ENCODE measurements at places on chromosomes 1 and 21.
A peak's percentile ranks its signal among the peaks of the same experiment; 100 is the strongest.

GRCh38 chr21:44263221-44263760 is 1.6 kb upstream of the DNMT3L start:
- DNase-seq, result no peak

DNA sequence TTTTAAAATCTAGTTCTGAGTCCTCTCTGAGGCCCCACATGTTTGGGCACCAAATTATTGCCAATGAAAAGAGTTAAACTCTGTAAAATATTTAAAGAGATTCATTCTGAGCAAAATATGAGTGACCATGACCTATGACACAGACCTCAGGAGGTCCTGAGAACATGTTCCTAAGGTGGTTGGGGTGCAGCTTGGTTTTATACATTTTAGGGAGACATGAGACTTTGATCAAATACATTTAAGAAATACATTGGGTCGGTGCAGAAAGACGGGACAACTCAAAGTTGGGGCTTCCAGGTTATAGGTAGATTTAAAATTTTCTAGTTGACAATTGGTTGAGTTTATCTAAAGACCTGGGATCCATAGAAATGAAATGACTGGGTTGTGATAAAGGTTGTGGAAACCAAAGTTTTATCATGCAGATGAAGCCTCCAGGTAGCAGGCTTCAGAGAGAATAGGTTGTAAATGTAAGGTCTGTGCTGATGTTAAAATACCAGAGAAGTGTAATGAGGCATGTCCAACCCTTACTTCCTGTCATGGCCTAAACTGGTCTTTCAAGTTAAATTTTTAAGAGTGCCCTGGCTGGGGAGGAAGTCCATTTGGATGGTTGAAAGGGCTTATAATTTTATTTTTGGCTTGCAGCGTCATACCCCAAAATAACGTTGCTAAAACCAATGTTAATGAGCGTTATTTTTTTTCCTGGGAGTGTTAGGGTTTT is 274.9 kb downstream of the NUF2 start:
- no peak for DNase-seq

DNA sequence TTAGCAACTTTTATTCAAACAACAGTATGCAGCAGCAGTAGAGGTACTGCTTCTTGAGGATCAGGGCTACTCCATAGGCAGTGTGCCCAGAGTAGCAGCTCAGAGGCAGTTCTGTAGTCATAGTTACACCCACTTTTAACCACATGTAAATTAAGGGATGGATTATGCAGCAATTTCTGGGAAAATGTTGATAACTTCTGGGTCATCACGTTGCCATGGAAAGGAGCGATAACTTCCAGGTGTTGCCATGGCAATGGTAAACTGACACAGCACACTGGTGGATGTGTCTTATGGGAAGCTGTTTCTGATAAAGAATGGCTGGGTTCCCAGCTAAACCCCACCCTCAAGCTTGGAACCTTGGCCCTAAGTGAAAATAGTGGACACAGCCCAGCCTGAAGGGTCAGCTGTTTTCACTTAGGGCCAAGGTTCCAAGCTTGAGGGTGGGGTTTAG is 29.0 kb upstream of the PLA2G2A start:
- DNase-seq, result no peak

GRCh38 chr1:175129182-175129581 is 61.5 kb downstream of the TNN start:
- DNase-seq, result peak; percentile 4

DNA sequence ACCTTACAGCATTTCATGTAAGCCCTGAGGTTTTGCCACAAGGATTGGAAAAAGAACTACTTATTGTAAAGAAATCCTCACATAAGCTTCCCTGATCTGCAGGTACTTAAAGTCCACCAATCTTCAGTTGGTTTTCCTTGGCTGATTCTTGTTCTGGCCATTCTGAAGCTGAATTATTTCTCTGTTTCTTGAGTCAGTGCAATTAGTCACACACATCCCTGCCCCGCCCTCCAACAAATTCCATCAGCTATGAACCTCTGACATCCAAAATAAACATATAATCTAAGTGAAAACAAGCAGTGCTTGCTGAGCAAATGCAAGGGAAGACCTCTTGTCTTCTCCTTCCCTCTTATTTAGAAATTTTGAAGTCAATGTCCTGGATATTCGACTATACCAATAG is 8.2 kb upstream of the FNDC7 start:
- peak; percentile 45 for DNase-seq

- DNase-seq, result no peak
Observed at GRCh38 chr1:60994369-60994768, 88.0 kb upstream of the NFIA start.

DNA sequence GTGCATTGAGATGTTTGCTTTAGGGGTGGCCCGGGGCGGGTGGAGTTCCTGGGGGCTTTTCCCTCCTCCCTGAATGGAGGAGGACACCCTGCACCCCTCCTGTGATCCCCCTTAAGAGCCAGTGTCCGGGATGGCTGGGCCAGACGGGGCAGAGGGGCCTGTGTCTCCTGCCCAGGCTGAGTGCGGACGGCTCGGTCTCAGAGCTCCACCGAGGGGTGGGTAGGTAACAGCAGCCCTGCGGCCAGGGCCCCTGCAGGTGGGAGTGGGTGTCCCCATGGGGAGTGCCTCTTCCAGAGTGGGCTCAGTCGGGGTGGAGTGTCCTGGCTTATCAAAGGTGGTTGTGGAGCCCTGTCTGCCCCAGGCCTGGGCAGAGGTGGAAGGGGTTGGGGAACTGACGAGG is 23.1 kb downstream of the TP73 start:
- no peak for DNase-seq

DNA sequence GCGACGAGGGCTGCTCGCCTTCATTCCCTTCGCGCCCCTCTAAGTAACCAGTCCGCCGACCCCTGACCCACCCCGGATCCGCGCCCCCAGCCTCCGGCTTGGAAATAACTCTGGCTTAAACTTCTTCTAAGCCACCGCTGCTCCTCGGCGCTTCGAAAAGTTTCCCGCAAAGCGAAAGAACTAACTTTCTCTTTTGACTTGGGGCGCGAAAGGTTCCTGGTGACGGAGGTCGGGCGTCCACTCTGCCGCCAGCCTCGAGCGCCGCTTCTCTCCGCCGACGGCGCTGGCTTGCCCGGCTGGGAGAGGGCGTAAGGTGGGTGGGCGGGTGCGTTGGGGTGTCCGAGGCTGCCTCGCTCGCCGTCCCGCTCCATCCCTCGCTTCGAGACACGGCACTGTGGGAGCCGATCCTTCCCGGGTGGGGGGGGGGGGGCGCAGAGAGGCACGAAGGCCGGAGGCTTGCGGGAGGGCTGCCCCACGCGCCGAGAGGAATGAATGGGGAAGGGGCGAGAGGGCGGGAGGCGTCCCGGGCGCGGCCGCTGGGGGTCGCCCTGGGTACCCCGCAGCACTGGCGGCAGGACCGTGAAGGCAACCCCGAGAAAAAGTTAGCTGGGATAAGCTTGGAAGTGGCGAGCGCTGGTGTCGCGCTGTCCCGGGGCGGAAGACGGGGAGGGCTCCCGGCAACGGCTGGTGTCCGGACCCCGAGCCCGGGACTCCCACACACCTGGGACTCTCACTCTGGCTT is 569 bp downstream of the ATF3 start:
- no peak for DNase-seq

- no peak for DNase-seq
Observed at GRCh38 chr1:53681351-53681976, 57.5 kb downstream of the GLIS1 start.

GRCh38 chr1:118023199-118023598 is 93.7 kb downstream of the WDR3 start:
- DNase-seq, result no peak

DNA sequence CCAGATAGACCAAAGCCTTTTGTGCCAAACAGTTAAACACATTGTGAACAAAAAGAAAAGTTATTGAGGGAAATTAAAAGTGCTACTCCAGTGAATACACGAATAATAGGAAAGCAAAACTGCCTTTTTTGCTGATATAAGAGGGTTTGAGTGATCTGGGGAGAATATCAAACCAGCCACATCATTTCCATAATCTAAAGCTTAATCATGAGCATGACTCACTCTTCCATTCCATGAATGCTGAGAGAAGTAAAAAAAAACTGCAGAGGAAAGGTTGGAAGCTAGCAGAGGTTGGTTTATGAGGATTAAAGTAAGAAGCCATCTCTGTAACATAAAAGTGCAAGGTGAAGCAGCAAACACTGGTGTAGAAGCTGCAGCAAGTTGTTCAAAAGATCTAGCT is 350.6 kb upstream of the NCAM2 start:
- DNase-seq, result no peak

- no peak for DNase-seq
Observed at GRCh38 chr1:40633523-40633922, 32.0 kb downstream of the RIMS3 start.

DNA sequence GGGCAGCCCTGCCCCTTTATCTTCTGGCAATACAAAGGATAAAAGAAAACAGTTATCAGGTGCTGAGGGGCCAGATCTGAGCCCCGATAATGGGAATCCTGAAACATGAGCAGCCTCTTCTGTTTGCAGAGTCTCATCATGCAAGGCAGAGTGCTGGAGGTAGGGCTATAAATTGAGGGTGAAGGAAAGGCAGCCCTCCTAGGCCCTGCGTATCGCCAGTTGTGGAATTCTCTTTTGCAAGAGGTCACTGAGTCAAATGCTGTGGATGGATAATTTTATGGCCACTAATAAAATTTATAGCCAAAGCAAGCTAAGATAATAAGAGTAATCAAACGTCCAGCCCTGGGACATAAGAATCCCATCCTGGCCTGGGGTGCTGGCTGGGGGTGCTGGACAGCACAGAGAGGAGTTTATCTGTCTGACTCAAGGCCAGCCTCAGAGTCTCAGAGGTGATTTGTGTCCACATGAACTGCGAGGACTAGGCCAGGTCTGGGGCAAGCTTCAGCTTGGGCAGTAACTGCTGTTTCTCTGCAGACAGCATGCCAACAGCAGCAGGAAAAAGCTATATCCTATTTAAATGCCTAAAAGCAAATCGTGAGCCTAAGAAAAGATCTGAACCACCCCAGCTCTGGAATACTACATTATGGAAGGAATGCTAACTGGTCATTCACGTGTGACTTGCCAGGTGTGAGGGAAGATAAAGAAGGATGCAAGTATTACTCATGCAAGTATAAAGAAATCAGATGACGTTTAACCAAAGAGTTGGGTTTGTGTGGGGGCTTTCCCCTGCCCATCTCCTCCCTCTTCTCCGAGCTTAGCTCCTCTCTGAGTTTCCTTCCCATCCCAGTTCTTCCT is 254.8 kb downstream of the KIF26B start:
- DNase-seq, result no peak

GRCh38 chr1:246138781-246139180 is 368.3 kb downstream of the SMYD3 start:
- no peak for DNase-seq

DNA sequence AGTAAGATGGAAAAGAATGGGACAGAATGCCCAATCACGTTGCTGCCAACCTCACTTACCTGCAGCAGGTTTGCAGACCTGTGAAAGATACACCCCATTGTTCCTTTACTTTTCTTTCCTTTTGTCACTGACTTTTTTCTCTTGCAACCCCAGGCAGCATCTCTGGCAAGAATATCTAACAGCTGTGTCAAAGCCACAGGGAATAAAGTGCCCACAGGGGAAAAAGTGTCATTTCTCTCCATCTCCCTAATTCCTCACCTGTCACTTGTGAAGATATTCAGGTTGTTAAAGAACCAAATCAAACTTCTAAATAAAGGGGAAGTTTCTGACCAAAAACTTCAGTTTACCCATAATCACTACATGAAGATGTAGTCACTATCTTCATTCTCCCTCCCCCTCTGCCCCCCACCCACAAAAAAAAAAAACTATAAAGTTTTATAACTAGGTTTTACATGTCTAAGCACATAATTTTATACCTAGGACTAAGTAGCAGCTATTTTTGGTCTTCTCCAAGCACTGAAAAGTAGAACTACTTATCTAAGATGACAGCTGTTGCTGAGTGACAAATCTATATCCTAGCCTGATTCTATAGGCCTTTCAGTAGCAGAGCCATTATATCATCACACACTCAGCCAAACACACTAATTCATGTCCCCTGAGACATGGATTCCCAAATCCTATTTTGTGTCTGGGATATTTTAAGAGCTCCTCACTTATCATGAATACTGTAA is 54.9 kb downstream of the TBX15 start:
- DNase-seq, result no peak

- DNase-seq, result no peak
Observed at GRCh38 chr1:175742790-175743459, 470 bp downstream of the TNR start.

GRCh38 chr1:95852483-95853070 is 618.6 kb downstream of the RWDD3 start:
- DNase-seq, result no peak

- DNase-seq, result no peak
Observed at GRCh38 chr1:214989341-214989740, 93.2 kb upstream of the KCNK2 start.

- DNase-seq, result no peak
Observed at GRCh38 chr1:245893025-245893424, 614.1 kb downstream of the SMYD3 start.

- DNase-seq, result no peak
Observed at GRCh38 chr1:32775640-32776337, 41.4 kb downstream of the YARS1 start.

DNA sequence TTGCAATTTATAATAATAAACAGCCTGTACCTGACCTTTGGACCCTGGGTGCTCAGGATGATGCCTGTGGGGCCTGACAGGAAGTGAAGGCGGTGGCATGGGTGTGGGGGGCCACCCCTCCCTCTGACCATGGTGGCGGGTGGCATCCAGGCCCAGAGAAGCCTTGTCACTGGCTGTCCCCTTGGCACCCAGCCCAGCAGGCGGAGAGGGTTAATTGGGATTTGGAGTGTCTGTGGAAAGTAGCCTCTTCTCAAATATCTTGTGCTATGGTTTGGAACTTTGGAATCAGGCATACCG is 20.5 kb downstream of the SOX13 start:
- no peak for DNase-seq

DNA sequence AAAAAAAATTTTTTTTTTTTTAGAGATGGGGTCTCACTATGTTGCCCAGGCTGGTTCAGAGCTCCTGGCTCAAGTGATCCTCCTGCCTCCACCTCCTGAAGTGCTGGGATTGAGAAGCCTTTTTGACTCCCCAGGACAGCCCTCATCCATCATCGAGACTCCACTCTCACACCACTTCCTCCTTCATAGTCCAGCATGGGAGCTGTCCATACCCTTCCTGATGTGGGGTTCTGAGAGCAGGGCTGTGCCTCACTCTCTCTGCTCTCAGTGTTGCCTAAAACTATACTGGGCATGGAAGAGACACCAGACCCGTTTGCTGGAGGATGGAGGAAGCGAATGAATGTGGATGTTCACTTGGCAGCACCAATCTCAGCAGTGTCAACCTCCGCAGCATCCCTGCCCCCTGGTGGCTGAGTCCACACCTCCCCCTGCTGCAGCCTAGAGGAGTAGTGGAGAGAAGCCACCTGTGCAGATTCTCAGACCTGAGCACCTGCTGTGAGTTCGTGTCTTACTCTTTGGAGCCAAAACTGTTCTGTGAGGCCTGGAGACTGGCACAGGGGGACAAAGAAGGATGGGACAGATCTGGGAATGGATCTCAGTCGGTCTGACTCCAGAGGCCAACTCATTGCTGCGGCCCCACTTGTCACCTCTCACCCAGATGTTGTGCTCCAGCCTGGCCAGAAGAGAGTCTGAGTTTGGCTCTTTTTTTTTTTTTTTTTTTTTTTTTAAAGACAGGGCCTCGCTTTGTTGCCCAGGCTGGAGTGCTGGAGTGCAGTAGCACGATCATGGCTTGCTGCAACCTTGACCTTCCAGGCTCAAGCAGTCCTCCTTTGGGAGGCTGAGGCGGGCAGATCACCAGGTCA is 17.7 kb downstream of the TINAGL1 start:
- DNase-seq, result peak; percentile 46

All from AG04450 (cell line).